ENCODE measurements at places on chromosomes 3 and 15.

DNA sequence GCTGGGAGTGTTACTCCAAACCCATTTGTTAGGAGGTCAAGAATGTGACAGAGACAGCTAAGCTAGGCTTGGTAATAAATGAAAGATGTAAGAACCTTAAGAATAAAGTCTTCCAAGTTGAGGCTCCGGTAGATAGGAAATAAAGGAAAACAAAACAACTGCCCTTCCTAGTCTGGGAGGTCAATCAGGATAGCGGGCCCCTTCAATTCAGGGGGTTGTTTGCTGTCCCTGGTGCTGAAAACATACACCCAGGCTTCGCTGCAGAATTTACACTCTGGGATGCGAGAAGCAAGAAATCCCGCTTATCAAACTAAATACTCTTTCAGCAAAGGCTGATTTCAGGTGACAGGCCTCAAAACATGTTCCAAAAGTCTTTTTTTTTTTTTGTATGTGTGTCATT, 393.4 kb downstream of the NTRK3 start:
- no peak for DNase-seq

DNA sequence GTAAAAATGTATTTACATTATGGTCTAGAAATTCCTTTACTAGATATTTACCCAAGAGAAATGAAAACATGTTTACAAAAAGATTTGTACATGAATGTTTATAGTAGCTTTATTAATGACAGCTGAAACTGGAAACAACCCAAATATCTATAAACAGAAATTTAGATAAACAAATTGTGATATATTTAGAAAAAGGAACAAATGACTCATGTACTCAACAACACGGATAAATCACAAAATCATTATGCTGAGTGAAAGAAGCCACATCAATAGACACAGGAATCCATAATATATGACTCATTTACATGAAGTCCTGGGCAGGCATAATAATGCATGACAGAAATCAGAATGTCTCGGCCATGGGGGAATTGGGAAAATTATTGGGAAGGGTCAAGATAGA, 1020.2 kb downstream of the SQOR start:
- DNase-seq = no peak

GRCh38 chr15:62573876-62574275, 408.8 kb upstream of the C2CD4B start:
- no peak for DNase-seq

GRCh38 chr15:64856429-64857145, 14.9 kb downstream of the PLEKHO2 start:
- DNase-seq = no peak

Measured in activated CD4-positive, alpha-beta T cell treated with anti-CD3 and anti-CD28 coated beads for 1 hour (primary cell).